ENCODE measurements at places on chromosomes 3 and 15.

- DNase-seq, result peak; percentile 70
Observed at GRCh38 chr3:128969993-128970739, 23.7 kb downstream of the CFAP92 start.

DNA sequence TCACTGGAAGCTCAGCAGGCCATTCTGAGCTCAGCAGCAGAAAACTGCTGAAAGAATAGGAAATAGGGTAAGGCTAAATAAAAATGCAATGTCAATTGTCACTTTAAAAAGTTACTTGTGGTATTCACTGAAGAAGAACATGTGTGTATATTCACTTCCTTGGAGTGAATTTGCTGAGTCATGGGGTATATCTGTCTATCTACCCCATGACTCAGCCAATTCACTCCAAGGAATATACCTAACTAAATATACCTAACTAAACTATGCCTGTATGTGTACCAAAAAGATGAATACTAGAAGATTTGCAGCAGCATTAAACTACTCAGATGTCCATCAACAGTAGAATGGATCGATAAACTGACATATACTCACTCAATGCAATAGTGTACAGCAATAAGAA, 69.5 kb upstream of the KCNAB1 start:
- peak; percentile 35 for DNase-seq

- DNase-seq, result no peak
Observed at GRCh38 chr15:42338500-42338899, 20.8 kb upstream of the CAPN3 start.

DNA sequence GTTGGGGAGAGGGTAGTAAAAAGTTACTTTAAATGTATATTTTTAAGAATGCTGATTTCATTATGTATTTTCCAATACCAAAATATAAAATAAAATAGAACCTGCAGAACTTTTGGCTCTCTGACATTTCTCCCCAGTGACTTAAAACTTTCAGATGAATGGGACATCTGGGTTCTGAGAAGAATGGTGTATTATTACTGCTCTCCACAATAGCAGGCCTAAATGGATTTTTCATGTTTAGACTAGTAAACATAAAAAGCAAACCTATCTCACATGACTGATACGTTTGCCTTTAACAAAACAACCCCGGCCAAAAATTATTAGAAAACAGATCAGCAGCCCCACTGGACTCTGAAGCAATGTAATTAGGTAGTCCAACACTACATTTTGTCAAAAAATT, 73.8 kb downstream of the FHIT start:
- DNase-seq, result no peak

DNA sequence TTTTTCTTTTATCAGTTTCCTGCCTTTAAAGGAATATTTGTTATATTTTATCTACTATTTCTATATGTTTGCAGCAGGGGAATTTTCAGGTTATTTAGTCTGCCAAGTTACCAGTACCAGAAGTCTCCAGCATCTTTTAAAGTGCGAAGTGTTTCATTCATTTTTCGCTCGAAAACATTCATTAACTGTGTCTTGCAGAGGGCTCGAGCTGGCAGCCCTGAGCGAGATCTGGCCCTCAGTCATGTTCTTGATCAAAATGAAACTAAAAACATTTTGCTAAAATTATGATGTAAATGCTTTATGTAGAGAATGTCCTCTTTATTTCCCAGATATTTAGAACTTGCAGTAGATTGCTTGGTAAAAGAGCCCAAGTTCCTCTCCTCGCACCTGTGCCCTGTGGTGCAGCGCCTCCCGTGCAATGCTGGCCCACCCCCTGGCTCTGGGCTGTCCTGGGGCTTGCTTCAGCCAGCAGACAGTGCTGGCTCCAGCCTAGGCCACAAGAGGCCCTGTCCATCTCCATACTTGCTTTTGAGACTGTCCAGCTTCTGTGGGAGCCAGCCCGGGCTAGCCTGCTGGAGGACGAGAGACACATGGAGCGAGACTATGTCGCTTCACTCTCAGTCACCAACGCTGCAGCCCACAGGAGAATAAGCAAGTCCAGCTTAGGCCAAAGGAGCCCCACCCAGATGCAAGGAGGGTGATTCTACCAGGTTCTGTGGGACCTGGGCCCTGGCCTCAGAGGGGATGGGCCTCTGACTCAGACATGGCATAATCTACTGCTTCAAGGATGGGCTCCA, 71.9 kb upstream of the PRR23E start:
- DNase-seq, result no peak

- peak; percentile 7 for DNase-seq
Observed at GRCh38 chr15:47473832-47474231, 243.5 kb upstream of the SEMA6D start.

GRCh38 chr15:38660738-38661137, 96.1 kb upstream of the RASGRP1 start:
- DNase-seq, result no peak

- DNase-seq, result peak; percentile 64
Observed at GRCh38 chr15:47803767-47804166, 86.5 kb downstream of the SEMA6D start.

- no peak for DNase-seq
Observed at GRCh38 chr3:9247361-9247940, 2.0 kb downstream of the SRGAP3 start.

GRCh38 chr3:47601281-47601680, 22.6 kb upstream of the CSPG5 start:
- DNase-seq, result no peak

DNA sequence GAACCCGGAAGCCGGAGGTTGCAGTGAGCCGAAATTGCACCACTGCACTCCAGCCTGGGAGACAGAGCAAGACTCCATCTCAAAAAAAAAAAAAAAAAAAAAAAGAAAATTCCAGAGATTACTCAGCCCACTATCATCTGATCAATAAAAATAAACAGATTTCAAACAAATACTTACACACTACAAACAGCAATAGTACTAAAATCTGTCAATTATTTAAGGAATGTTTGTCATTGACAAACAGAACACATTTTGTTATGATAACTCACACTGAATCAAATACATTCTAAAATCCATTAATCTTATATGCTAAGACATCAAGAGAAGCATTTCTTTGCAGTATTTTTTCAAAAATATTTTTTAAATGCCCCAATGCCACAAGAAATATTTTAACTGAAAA, 7.6 kb downstream of the MYO9A start:
- no peak for DNase-seq

GRCh38 chr3:109057056-109057455, 60.9 kb downstream of the MORC1 start:
- no peak for DNase-seq

- peak; percentile 83 for DNase-seq
Observed at GRCh38 chr15:63833021-63833696, 589 bp downstream of the HERC1 start.

DNA sequence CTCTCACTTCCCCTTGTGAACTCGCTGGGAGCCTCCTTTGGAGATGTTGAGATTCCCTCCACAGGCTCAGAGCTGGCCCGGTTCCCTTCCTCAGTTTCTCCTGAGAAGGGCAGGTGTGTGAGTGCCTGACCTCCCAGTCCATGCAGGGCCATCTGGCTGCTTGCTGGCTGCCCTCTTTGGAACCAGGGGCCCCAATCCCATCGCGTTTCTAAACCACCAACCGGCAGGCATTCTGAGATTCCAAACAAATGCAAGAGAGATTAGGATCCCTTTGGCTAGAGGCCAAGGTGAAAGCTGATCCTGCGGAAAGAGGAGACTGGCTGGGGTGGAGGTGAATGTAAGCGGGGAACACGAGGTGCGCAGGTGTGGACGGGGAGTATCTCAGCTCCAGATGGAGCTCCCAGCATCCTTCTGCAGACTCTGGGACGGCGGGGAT, 2.9 kb upstream of the PRRT3 start:
- no peak for DNase-seq

- DNase-seq, result no peak
Observed at GRCh38 chr3:52182196-52182595, 15.8 kb upstream of the ALAS1 start.

GRCh38 chr3:48727511-48727910, 10.5 kb upstream of the IP6K2 start:
- DNase-seq, result no peak

DNA sequence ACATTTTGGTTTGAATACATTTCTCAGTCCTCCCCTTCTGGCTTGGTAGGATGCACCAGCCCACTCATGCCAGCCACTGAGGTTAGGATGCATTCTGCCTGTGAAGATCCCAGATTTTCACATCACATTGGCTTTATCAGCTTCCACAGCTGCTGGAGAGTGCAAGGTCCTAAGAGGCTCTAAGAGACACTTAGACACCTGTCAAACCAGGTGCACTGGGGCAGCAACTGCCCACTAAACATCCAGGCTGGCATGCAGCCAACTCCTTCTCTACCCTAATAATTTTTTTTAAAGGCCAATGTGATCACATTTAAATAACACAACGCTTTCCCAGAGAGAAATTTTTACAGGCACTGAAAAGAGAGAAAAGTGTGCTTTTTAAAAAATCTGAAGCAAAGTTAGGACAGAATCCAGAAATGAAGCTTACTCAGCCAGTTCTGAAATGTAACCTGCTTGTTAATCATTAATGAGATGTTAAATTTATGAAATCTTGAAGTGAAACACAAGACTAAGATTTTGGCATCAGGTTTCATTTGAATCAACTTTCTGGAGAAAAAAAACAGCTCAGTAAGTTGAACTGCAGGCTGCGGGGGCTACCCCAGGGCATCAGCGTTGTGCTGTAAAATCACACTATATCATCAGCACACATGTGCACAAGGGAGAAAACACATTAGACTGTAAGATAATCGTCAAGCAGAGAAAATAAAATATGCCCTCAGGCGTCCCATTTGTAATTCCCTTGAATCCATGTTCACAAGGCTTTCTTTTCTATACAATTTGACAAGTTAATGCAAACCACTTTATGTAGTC, 312.9 kb downstream of the ZBBX start:
- no peak for DNase-seq

DNA sequence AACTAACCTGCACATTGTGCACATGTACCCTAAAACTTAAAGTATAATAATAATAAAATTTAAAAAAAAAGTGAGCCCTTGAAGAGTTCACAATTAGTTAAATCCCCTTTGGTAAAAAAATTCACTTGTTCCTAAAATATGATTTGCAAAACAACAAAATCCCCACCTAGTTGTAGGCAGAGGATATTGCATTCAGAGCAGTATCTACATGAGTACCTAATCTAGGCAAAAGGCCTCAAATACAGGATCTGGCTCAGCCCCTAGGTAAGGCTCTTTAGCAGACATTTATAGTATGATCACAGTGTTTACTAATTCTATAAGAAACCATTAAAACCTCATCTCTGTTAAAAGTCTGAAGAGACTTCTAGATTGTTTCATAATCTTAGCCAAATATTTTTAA, 89.3 kb upstream of the CCDC80 start:
- DNase-seq, result peak; percentile 38

- no peak for DNase-seq
Observed at GRCh38 chr15:101657968-101658784, 6.0 kb upstream of the TM2D3 start.

GRCh38 chr3:107884719-107885460, 205.9 kb downstream of the CD47 start:
- DNase-seq, result peak; percentile 78

DNA sequence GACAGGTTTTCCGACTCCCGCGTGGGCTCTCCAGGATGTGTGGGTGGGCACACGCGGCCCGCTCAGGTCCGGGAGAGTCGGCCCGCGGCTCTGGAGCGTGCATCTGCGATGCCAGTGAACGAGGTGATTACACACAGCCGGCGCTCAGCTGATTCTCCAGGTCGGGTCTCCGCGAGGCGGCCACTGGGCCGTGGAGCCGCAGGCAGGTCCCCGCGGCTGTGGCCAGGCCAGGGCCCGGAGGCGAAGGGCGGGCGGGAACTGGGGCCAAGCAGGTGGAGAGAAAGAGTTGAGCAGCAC, 13.2 kb downstream of the PAK6 start:
- DNase-seq, result no peak
